Ureter (tissue), 1 donor: ENCODE measurements at places on chromosomes 1 and 21. TPM values are rescaled to one million over a fixed set of nuclear protein-coding genes. Genes with fewer than 3 reads are reported as not detected.

GRCh38 chr1:31961536-31961935 lies 23.4 kb upstream of the PTP4A2 start:
- DNase-seq, result no peak

- DNase-seq, result no peak
These were observed 147.6 kb downstream of the NEK7 start for GRCh38 chr1:198304431-198304830.

DNA sequence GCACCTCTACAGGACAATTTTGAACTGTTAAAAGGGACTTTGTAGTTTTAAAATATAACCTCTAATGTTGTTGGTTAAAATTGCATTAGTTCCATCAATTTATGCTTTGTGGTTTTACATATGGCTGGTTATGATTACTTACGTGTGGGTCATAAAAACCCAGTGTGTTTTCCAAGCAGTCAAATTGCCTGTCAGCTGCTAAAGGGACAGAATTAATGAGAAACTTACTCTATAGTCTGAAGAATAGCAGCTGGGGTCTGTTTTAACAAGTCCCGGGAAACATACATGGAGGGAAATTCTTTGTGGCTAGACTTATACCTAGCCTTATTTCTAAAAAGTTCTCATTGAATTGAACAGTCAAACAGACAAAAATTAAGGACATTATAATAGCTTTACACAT lies 820.9 kb upstream of the ADGRL4 start:
- no peak for DNase-seq

DNA sequence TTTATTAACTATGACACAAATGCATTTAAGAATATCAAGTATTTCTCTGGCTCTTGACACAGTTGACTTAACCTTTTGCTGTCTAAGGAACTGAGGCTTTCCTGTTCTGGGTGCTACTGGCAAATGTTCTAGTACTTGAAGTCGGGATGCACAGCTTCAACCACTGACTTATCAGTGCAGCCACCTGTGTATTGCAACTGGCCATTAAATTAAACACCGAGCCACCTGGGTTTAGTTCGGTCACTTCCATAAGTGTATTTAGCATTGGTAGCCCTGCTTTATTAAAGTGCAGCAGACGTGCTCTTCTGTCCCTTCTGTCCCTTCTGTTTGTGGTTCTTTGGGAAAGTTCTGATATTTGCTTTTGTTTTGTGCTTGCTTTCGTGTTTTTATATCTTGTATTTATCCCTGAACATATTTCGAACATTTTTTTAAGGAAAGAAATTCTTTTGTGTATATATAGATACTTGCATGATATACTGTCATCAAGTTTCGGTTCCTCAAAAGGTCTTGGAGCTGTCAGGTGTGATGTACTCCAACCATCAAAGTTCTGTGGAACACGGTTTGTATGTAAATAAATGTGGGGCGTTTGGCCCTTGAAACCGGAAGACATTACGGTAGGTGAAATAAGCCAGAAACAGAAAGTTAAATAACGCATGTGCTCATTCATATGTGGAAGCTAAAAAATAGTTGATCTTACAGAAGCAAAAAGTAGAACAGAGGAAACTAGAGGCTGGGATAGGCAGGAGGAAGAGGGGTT lies 297.9 kb upstream of the GREM2 start:
- DNase-seq, result no peak

The IQGAP3 gene
- total RNA-seq, result 0.68 TPM

The PTPRF gene
- 405 TPM for total RNA-seq

- no peak for DNase-seq
These were observed 44.7 kb downstream of the ENAH start for GRCh38 chr1:225608014-225608796.

GRCh38 chr21:43814215-43815106 lies 25.1 kb downstream of the RRP1 start:
- no peak for DNase-seq

DNA sequence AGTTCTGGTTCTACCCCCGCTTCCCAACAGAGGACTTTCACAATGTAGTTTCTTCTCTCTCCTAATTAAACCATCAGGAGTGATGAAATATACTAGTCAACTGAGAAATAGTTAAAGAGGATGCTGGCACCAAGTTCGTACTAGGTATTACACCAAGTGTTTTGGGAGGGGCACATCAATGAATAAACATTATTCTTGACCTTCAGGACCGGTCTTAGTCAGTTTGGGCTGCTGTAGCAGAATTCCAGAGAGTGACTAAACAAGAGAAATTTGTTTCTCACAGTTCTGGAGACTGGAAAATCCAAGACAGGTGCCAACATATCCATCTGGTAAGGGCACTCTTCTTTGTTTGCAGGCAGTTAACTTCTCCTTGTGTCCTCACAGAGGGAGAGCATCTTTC lies 103.8 kb downstream of the SPATA17 start:
- no peak for DNase-seq
